ENCODE measurements at places on chromosomes 1 and 21. TPM values are rescaled to one million over a fixed set of nuclear protein-coding genes. Genes with fewer than 3 reads are reported as not detected.

HCRTR1 gene
- 2.5 TPM for total RNA-seq

LCE2B gene
- total RNA-seq: not detected

AXDND1 gene
- 0.69 TPM for total RNA-seq

SLC16A4 gene
- total RNA-seq: 5.8 TPM

DNAJC16 gene
- total RNA-seq: 20.5 TPM

TMOD4 gene
- total RNA-seq: not detected

MCOLN2 gene
- total RNA-seq: not detected

USH2A gene
- 1.4 TPM for total RNA-seq

PLXNA2 gene
- total RNA-seq: 47.5 TPM

SLAMF1 gene
- total RNA-seq: not detected

LAD1 gene
- total RNA-seq: 0.23 TPM

ZNF648 gene
- total RNA-seq: 1.4 TPM

PERM1 gene
- not detected for total RNA-seq

RNU1-1 gene
- under 0.01 TPM for total RNA-seq
